ENCODE measurements at places on chromosomes 12 and 14. TPM values are rescaled to one million over a fixed set of nuclear protein-coding genes. Genes with fewer than 3 reads are reported as not detected.

Gene CLEC4C
- 1.4 TPM for polyA plus RNA-seq

Gene PAH
- polyA plus RNA-seq = not detected

Gene IQSEC3
- not detected for polyA plus RNA-seq

Gene BMAL2
- 0.55 TPM for polyA plus RNA-seq

Gene KLRB1
- 0.29 TPM for polyA plus RNA-seq

Gene HSP90B1
- polyA plus RNA-seq = 108 TPM

Gene LBHD2
- polyA plus RNA-seq = not detected

Gene TSPAN19
- not detected for polyA plus RNA-seq

Gene TRHDE
- polyA plus RNA-seq = under 0.01 TPM

Gene CD27
- 0.88 TPM for polyA plus RNA-seq

Gene TAS2R42
- polyA plus RNA-seq = not detected

Gene PLD4
- 12.2 TPM for polyA plus RNA-seq

Gene PRKD1
- not detected for polyA plus RNA-seq

Gene MTA1
- polyA plus RNA-seq = 2.0 TPM

Gene NEUROD4
- not detected for polyA plus RNA-seq

Gene KLRF1
- polyA plus RNA-seq = 2.2 TPM

Gene TMEM260
- 6.0 TPM for polyA plus RNA-seq

Gene MMP14
- polyA plus RNA-seq = 0.14 TPM

Gene GABARAPL1
- 13.1 TPM for polyA plus RNA-seq

Gene OR2AP1
- not detected for polyA plus RNA-seq
